Right atrium auricular region (tissue), 2 donors: ENCODE measurements at places on chromosomes 2 and 18.

DNA sequence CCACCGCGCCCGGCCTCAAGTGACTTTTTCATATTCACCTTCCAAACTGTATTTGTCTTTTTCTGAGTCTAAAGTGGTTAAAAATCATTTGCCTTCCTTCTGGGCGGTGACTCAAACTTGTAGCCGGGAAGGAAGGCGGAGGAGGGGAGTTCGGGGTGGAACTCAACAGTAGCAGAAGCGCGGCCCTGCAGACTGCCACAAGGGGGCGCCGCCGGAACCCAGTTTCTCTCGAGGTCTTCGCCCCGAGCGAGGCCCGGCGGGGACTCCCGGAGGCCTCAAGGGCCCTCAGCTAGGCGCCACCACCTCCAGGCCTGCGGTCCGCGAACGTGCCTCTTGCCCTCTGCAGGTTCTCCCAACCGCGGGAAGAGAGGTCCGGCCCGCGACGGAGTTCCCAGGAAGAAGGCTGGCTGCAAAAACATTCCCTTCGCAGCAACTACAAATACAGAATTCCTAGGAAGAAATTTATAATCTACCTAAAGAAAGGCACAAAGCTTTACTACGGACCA is 16.8 kb upstream of the ITM2C start:
- DNase-seq = peak; percentile 82

DNA sequence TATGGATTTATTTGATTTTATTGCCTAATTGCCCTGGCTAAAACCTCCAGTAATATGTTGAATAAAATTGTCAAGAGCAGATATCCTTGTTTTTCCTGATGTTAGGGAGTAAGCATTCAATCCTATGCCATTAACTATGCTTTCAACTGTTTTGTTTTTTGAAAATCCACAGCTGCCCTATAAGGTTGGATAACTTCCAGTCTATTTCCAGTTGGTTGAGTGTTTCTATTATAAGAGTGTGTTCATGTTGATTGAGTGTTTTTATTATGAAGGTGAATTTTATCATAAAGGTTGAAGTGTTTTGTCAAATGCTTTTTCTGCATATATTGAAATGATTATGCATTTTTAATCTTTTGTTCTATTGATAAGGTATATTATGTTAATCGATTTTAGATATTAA is 149.9 kb upstream of the SCN7A start:
- DNase-seq = no peak

DNA sequence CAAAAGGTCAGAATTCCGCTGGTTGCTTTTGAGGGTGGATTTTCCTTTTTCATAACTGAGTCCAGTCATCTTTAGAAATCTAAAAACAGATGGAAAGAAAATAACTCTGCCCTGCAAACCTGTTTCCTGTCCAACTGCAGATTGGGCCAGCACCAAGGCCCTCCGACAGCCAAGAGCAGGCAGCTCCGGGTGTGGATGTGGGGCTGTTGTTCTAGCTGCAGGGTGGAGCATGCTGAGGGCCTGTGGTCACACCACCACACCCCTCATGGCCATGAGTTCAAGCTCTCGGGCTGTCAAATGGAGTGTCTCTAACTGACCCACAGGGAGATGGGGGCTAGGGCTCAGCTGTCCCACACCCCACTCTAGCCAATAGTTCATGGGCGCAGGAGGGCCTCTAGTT is 69.3 kb upstream of the BZW1 start:
- peak; percentile 87 for DNase-seq

DNA sequence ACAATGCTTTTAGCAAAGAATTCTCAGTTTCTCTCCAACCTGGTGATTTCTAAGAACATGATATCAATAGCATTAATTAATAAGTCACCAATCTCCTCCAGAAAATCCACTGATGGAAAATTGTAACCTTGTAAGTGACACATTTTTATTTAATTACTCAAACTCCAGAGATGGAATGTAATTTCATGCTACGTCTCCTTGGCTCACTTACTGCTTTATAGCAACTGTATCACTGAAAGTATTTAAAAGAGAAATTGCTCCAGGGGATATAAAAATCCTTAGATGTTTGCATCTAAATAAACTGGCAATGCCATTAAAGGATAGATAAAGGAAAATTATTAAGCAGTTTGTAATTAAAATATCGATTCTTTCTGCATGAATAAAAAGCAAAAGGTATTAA is 325.4 kb downstream of the TSN start:
- DNase-seq = no peak
